ENCODE measurements at places on chromosomes 3 and 15.
A peak's percentile ranks its signal among the peaks of the same experiment; 100 is the strongest.

DNA sequence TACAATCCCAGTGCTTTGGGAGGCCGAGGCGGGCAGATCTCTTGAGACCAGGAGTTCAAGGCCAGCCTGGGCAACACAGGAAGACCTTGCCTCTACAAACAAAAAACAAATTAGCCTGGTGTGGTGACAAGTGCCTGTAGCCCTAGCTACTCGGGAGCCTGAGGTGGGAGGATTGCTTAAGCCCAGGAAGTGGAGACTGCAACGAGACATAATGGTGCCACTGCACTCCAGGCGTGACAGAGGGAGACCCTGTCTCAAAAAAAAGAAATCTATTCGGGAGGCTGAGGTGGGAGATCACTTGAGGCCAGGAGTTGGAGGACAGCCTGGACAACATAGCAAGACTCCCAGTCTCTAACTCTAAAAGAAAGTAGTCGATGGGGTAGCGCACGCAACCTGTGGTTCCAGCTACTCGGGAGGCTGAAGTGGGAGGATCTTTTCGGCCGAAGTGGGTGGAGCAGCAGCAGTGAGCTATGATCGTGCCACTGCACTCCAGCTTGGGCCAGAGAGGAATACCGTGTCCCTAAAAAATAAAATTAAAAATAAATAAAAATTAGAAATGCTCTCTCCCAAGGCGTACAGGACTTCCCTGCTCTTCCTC lies 775 bp downstream of the C3orf33 start:
- DNase-seq, result peak; percentile 3

- no peak for DNase-seq
Observed at GRCh38 chr3:148513096-148513543, 184.6 kb upstream of the AGTR1 start.

DNA sequence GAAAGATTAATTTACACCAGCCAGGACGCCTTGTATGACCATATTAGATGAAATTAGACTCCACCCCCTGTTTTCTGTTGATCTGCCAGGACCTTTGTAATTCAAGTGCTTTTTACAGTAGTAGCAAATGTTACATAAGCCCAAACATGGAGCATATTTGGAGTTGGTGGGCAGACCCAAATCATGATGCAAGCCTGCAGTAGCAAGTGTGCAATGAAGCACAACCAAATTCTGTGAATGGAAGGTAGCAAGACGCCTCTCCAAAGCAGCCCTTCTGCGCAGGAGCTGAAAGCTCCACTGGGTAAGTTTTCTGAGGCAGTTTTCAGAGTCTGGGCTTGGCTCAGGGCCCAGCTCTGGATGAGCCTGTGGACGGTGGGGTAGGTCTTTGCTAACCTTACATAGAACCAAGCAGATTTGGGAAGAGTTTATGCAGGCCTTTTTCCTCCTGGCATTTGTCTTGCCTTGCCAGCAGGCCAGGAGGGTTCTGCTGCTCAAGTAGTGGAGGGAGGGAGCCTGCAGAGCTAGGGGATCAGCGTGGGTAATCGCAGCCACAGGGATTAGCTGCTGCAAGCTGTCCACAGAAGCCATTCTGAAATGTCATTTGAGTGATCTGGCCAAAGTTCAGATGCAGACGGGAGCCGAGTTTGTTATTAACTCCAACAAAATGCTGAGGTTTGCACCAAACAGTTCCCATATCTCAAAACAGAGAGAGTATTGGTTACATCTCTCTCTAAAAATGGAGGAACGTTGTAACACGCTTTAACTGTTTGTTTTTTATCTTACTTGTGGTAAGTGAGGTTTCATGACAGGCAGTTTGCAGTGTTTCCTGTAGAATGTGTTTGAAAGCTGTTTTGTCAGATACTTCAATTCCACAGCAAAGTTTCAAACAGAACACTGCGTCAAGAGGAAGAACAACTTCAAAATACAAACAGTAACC lies 55.4 kb downstream of the PSMD6 start:
- no peak for DNase-seq

- DNase-seq, result no peak
Observed at GRCh38 chr3:185825639-185826481, 1.0 kb upstream of the IGF2BP2 start.

DNA sequence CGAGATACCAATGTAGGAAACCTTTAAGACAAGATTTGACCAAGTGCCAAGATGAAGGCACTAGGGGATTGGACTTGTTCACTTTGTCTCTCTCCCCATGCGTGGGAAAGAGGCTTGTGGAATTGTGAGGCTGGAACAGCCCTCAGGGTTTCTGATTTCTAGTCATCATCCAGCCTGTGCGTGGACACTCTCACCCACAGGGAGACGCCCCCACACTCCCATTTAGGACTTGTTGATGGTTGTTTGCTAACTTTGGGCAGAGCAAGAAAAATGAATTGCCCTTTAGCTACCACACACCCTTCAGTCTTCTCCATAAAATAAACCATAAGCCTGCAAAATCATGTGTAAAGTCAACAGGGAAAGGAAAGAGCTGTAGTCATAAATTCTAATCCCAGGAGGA lies 18.4 kb downstream of the ACKR2 start:
- DNase-seq, result no peak

DNA sequence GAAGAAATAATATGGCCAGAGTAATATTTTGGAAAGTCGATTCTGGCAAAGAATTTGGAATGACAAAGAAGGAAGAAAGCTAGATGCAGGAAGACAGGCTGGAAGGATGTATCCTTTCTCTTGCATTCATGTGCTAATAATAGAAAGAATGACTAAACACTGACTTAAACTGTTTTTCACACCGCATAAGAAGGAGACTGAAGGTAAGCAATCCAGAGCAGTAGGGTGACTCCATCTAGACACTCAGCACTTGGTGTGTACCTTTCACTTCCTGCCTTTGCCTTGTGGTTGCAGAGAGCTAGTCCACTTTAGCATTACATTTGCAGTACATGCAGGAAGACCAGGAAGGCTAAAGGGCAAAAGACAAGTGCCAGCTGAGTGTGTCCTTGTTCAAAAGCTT lies 234.6 kb downstream of the RBMS3 start:
- no peak for DNase-seq

DNA sequence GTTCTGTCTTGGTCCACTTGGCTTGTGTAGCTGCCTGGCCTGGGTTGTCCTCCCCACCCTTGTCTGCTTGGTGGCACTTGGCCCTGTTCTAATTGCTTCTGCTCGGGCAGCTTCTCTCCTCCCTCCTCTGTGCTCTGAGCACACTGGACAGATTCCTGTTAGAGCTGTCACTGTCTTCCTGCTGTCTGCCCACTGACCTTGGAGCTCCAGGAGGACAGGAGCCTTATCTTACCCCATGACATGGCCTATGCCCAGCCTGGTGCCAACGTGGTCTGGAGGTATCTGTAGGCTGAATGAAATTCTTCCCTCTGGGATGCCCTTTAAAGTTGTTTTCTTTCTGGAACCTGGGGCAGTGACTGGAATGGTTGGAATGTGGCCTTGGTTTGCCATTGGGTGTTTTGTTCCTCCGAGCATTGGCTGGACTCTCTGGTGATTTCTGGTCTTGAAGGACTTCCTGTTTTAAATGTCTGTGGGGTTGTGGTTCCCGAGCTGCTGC lies 94.1 kb downstream of the FAM43A start:
- no peak for DNase-seq

DNA sequence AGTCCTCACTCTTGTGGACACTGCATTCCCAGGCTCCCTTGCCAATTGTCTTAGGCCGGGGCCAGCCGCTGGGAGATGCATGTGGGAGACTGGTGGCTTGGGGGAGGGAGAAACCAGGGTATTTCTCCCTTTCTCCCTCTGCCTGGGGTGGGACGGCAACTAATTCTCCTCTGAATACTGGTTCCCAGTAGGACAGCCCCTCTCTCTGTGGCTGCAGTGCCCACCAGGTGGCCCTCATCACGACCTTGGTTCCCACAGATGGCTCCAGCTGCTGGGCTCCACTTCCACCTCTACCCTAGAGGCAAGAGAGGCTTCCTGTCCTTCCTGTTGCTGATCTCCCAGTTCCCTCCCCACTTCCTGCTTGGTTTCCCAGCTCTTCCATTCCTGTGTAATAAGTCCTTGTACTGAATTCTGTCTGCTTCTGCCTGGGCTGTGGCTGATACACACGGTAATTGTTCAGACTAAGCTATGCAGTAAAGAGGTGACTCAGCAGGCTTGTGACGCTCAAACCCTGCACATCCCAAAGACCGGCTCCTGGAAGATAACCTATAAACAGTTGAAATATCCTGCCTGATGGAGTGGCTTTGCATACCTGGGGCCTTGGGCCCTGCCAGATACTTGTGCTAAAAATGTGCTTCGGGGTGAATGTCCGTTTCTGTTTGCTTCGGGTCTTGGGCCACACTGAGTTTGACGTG lies 20.4 kb upstream of the COPG1 start:
- DNase-seq, result peak; percentile 47

GRCh38 chr15:77309392-77309791 lies 110.5 kb downstream of the PEAK1 start:
- DNase-seq, result no peak

DNA sequence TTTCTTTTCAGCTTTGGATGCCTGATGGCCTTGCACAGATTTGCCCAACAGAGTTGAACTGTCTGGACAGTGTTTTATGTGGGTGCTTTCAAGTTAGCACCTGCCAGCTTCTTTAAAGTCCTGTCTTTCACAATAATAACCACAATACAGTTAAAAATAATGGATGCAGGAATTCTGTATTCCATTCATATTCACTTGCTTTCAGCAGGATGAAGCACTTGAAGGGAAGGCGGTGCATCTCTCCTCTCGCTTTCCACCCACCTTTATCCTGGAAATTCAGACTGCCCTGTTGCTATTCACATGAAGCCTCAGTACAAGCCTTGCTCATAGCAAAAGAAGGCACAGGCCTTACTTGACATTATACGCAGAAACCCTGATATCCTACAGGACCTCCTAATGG lies 26.5 kb upstream of the GYG1 start:
- DNase-seq, result no peak

DNA sequence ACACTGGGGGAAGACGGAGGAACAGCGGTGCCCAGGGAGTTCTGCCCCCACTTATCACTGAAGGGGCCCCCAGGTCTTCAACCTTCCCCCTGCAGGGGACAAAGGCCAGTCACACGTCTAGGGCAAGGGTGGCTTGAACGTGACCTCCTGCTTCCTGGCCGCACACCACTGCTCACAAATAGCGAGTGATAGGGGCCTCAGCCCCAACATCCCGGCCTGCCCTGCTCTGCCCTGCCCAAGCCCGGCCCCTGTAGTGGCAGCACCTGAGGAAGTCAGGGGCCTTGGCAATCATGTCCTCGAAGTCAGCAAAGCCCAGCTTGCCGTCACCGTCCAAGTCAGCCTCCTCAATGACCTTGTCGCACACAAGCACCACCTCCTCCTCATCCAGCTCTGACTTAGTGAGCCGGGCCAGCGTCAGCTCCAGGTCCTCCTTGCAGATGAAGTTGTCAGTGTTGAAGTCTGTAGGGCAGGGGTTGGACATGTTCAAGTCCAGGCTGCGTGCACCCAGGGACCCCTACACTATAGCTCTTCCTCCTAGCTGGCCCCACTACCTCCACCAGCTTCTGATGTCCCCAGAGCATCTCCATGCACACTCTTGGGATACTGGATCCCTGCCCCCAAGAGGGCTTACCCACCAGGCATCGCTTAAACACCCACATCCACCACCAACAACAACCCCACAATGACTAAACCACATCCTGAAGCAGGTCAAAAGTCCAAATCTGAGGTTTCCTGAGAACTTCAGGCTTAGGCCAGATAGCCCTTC lies 13.3 kb downstream of the SH2D7 start:
- DNase-seq, result no peak

DNA sequence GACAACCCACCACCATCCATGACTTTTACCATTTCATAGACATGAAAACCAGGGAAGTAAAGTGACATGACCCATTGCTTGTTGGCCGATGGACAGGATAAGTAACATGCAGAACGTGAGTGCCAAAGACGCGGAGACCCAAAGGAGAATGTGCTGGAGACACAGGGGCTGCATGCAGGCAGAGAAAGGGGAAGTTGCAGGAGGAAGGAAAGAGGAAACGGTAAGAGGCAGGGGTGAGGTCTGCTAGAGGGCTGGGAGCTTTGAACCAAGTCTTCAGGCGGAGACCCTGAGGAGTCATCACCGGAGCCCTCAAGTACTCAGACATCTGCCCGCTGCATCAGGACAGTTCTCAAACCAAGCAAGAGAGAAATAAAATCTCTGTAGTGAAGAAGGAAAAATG lies 34.9 kb downstream of the MAGEF1 start:
- no peak for DNase-seq

DNA sequence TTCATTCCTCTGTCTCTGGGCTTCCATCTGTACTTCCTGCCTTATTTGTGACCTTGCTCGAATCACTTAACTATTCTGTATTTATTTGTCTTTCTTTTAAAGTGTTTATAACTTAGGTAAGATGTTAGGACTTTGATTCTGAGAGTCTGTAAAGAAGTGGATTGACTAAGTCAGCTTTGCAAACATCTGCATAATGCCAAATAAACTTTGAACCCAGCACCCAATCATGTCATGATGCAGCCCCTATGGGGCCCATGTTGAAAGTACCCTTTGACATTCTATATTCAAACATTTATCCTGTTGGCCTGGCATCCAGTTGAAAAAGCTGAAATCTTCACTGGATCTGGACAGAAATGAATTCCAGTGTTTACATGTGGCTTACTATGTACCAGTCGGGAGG lies 3.8 kb upstream of the MYRIP start:
- no peak for DNase-seq

DNA sequence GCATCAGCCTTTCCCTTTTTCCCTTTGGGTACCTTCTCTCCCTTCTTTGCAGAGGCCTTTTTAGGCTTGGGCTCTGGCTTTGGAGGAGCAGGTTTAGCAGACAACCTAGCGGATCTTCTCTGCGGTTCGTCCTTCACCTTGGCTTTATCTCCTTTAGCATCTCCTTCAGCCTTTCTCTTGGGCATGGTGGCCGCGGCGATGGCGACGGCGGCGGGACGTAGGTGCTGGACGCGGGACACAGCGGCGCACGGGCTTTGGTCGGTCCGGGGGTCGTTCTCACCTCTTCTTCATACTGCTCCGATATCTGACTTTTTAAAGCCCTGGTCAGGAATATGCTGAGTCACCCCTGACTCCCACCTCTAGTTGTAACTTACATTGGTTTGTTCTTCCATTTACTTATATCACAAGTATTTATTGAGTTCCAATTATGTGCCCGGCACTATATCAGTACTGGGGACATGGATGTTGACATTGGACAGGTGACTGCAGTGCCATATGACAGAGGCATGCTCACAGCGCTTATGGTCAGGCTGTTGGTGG lies 43.1 kb upstream of the SH3BP5 start:
- no peak for DNase-seq

GRCh38 chr3:44065311-44066094 lies 176.2 kb upstream of the TOPAZ1 start:
- no peak for DNase-seq

DNA sequence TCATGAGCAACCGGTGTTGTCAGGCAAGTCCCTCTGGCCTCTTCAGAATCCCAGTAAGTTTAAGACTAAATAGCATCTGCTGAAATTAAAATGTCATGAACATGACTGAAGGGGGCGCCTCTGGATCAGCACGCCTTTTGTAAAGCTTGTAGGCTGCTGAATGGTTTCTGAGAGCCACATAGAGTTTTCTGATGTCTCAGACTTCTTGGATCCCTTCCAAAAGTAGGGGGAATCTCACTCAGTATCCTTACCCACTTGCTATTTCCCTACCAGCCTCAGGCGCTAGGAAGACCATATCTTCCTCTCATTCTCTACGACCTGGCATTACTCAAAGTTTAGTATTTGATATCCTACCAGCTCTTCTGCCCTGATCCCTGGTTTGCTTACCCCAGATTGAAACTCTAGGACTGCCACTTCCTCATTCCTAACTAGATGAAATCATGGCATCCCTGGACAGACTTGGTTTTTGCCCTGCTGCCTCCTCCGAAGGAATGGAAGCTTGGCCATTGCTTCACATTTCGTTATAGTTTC lies 62.7 kb upstream of the CD47 start:
- DNase-seq, result no peak

GRCh38 chr15:70854666-70854976 lies 664 bp upstream of the LARP6 start:
- no peak for DNase-seq

Measured in GM04503 (cell line).